Left kidney (tissue), 8 donors: ENCODE measurements at places on chromosomes 16 and 17. TPM values are rescaled to one million over a fixed set of nuclear protein-coding genes. Genes with fewer than 3 reads are reported as not detected.

DNA sequence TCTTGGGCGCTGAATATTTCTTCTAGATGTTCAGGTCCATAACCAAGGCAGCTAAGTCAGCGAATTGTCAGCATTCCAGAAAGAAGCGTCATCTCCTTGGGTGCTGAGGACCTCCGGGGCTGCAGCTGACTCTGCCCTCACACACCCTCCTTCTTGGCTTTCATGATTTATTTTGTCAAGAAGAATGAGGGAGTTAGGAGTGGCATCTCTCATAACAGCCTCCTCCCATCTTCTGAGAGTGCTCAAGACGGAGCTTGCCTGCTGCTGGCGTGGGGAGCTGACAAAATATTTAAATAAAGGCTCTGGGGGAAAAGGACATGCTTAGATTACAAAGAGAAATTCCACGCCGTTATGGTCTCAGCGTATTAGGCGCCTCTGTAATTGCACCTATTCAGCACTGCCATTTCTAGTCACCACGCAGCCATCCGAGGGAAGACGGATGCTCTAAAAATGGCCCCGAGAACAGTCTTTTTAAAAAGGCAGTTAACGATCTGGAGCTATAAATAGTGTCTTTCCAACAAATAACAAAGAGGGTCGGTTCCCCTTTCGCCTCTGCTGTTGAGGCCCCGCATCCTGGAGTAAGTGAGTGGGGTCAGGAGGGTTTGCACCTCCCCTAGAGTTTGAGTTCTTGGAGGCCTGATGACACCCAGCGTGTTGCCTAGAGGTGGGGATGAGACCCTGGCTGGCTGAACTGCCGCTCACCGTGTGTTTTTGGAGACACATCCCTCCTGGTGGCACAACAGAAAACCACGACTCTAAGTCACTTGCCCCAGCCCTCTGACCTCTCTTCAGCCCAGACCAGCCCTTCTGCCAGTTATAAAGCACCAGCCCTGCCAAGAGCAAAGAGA is 187.0 kb downstream of the CCDC182 start:
- DNase-seq, result no peak

ARSG gene
- 6.2 TPM for polyA plus RNA-seq

DPEP2 gene
- 1.2 TPM for polyA plus RNA-seq

DNA sequence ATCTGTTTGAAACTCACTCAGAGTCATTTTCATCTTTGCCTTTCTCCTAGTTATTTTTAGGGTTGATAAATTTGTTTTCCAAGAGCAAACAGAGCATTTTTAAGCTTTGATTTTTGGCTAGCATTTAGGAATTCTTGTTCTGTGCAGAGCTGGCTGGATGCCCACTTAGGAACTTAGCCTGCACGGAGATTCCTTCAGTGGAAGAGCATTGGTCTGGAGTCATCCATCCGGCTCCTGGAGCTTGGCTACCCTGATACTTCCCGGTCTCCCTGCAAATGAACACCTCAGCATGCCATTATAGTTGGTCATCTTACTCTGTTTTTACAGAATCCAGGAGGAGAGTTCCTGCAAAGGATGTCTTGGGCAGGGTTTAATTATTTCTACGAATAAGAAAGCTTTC is 57.1 kb downstream of the SPECC1 start:
- no peak for DNase-seq

KCNAB3 gene
- polyA plus RNA-seq, result 12.3 TPM

DNA sequence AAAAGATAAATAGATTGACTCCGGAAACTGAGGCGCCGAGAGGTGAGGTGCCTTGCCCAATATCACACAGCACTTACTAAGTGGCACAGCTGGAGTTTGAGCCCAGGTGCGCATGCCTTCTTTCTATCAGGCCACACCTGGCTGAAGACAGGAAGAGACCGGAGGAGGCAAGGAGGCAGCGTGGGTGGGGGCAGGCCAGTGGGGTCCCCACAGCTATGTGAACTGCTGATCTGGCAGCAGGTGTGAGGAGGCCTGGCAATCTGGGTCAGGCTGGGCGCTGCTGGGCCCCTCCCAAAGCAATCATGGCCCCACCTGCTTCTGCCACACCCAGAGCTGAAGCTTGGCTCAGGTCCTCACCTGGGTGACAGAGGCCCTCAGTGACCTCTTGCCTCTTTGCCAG is 1.9 kb upstream of the GDPD3 start:
- DNase-seq, result no peak
